Hematopoietic multipotent progenitor cell (in vitro differentiated cells): ENCODE measurements at places on chromosomes 16 and 17.

DNA sequence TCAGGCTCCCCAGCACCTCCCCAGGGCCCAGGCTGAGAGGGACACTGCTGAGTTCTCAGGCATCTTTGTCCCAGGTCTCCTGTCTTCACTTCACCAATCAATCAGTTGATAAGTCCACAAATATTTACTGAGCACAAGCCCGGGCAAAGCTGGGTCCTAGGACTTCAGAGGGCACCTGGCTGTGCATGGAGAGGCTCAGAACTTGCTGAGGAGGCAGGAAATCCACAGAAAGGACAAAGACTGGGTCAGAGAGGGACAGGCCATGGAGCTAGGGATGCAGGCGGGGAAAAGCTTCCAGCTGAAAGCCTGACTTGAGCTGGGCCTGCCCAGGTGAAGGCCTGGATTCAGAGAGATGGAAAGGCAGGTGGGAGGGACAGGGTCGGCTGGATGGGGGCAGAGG lies 33.2 kb upstream of the C1QL1 start:
- DNase-seq: no peak

- no peak for DNase-seq
Observed at GRCh38 chr17:79608624-79608959, 2.3 kb downstream of the RBFOX3 start.

DNA sequence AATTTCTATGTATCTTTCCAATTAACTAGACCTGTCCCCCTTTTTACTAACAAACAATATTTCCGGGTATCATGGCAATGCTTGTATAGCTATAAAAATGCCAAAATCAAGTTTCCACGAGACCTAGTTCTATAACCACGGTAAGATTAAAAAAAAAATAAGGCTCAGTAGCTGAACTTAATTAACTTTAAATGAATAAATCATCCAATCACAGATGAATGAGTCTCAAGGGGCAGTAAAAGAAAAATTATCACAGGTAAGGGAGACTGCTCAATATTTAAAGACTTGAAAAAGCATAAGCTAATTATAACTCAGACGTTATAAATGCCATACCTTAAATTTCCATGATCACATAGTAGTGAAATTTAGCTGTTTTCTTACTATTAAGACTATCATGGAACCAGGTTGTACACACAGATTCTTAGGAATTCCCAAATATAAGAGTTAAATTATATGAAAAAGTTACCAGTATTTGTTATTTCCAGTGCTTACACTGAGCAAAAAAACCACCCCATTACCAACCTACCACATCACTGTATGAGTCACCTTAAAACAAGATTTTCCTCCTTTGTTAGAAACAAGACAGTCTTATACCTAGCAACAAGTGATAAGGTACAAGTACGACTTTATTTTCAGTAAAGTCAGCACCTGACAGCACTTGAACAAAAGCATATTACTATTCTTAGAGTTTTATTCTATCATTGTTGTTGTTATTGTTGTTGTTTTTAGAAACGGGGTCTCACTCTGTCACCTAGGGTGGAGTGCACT lies 20.6 kb downstream of the SSH2 start:
- peak; percentile 3 for DNase-seq

GRCh38 chr17:40373324-40373723 lies 8.8 kb upstream of the GJD3 start:
- no peak for DNase-seq

DNA sequence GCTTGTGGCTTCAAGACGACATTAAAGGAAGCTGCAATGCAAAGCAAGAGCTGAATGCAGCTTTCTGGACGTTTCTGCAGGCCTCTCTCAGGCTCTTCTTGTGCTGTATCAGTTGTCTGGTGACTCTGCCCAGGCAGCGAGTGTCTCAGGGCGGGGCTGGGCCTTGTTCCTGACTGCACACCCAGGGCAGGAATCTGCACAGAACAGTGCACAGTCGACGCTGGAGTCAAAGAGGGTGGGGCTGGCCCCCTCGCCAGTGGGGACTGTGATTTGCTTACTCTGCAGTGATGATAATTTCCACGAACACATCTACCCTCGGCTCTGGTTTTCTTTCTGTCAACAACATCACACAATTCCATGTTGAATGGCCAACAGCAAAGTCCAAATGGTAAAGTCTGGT lies 60.7 kb downstream of the IRF8 start:
- no peak for DNase-seq

- peak; percentile 61 for DNase-seq
Observed at GRCh38 chr16:84065536-84066132, 23.0 kb upstream of the SLC38A8 start.

DNA sequence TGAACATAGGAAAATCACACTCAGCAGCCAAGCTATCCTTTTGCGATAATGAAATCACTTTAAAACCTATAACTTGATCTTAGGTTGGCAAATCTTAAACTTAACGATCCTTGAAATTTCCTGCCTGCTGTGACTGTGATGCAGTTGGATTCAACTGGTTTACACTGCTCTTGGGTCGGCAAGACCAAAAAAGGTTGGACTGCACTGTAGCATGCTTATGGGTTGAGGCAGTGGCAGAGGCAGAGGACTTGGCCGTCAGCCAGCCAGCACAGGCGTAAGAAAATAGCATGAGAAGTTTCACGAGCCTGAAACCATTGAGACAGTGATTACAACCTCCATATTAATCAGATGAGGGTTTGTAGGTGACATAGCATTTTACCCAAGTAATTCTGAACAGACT lies 21.4 kb downstream of the WSB1 start:
- no peak for DNase-seq

- DNase-seq: no peak
Observed at GRCh38 chr16:69384974-69385373, 833 bp downstream of the TERF2 start.

DNA sequence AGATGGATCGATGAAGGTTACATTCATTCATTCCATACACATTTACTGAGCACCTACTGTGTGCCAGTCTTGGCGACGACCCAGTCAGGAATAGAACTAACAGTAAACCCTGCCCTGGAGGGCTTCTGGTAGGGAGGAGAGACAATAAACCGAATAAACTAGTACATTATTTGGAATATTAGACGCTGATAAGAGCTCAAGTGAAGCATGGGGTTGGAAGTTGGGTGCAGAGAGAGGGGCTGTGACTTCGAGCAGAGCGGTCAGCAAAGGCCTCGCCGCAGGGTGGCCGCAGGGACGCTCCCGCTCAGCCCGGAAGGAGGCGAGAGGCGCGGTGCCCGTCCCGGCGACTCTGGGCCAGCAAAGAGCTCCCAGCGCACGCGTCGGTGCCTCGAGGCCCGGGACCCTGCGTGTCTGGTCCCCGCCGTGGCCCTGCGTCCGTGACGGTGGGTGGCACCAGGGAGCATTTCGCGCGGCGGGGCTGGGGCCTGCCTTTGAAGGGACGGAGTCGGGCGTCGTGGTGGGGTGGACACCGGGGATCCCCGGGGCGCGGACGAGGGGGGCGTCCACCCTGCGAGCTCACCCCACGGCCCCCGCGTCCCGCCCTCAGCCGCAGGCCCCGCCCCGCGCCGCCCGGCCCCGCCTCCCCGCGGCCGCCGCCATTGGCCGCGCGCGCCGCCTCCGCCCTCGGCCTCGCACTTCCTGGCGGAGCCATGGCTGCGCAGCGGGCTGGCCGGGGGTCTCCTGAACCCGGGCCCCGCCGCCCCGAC lies at the start of gene KLHL36:
KLHL36 (plus strand) TSS at position 684 of the 767 bp plus-strand sequence. CDS start 2,357 bp downstream, outside the sequence.
- DNase-seq: peak; percentile 55

DNA sequence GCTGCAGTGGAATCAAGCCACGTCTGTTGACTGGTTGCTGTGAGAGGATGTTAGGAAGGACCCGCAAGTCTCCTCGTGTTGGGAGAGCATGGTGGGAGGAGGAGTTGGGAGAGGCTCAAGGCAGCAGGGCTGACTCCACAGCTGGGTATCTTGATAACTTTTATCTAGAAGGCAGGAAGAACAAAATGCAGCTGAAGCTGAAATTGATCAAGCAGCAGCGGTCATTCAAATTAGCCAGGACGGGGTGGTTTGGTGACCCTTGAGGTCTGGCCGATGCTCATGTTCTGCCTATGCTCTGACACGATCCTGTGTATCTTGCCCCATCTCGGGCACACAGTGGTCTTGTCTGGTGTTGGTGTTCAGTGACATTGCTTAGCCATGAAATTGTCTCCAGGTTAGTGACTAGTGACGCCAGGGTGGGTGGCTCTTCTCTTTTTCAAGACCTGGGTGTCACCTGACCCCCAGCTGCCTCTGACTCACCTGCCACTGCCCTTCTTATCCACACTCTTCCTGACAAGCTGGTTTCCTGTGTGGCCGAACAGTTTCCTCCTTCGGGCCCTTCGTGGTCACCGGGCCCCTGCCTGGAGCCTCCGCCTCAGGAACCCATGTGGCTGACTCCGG lies 19.1 kb downstream of the NPTX1 start:
- peak; percentile 31 for DNase-seq

- DNase-seq: no peak
Observed at GRCh38 chr17:77869041-77869599, 89.4 kb upstream of the TNRC6C start.

- DNase-seq: no peak
Observed at GRCh38 chr17:50310455-50311111, 35.3 kb upstream of the XYLT2 start.
